RCC 7860 (cell line): ENCODE measurements at places on chromosomes 5 and 9.
A peak's percentile ranks its signal among the peaks of the same experiment; 100 is the strongest.

DNA sequence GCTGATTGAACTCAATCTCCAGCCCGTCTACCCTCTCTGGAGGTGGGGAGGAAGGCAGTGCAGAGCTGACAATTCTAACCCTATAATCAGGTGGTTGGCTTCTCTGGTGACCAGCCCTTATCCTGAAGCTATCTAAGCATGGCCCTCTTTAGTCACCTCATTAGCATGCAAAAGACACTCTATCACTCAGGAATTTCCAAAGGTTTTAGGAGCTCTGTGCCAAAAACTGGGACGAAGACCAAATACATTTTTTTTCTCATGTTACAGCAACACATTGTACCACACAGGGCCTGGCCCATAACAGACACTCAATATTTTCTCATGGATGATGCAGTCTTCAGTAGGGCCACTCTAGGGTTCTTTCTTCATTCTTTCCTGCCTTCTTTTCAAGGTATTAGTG, 118.8 kb upstream of the VLDLR start:
- DNase-seq, result no peak

- peak; percentile 45 for DNase-seq
Measured at GRCh38 chr9:132877824-132878694, at the start of gene AK8. Gene AK8 (minus strand): TSS chr9:132878284. CDS start chr9:132878255, 29 bp downstream.

- DNase-seq, result no peak
Measured at GRCh38 chr9:134661791-134662142, 20.2 kb downstream of the COL5A1 start.

DNA sequence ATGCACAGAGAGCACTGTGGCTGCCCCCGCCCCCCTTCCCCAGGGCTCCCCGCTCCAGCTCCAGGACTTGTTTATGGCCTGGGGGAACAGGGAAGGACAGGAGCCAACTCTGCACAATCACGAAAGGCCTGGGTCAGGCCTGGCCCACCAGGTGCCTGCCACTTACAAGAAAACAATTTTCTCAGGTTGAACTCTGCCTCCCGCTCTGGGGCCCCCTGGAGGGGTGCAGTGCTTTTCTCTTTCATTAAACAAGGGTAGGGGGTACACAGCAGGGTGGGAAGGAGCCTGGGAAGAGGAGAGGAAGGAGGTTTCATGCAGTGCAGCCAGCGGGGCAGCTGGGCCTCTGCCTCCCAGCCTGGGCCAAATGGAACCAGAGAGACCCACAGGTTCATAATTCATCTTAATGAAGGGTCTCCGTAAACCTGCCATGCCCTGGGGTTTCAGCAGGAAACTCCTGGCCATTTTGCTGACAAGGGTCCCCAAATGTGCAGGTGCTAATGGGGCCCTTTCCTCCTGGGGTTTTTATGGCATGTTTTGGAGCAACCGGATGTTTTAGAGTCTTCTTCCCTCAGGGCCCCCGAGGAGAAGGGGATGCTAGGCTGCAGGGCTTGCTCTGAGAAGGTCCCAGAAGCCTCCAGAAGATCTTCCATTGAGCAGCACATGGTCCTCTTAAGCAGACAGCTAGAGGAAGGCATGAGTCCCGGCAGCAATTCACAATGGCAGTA, 219.8 kb downstream of the SLIT3 start:
- no peak for DNase-seq

GRCh38 chr9:117286245-117286644, 128.6 kb downstream of the ASTN2 start:
- no peak for DNase-seq

- DNase-seq, result no peak
Measured at GRCh38 chr9:100228352-100228869, 124.3 kb downstream of the TEX10 start.

DNA sequence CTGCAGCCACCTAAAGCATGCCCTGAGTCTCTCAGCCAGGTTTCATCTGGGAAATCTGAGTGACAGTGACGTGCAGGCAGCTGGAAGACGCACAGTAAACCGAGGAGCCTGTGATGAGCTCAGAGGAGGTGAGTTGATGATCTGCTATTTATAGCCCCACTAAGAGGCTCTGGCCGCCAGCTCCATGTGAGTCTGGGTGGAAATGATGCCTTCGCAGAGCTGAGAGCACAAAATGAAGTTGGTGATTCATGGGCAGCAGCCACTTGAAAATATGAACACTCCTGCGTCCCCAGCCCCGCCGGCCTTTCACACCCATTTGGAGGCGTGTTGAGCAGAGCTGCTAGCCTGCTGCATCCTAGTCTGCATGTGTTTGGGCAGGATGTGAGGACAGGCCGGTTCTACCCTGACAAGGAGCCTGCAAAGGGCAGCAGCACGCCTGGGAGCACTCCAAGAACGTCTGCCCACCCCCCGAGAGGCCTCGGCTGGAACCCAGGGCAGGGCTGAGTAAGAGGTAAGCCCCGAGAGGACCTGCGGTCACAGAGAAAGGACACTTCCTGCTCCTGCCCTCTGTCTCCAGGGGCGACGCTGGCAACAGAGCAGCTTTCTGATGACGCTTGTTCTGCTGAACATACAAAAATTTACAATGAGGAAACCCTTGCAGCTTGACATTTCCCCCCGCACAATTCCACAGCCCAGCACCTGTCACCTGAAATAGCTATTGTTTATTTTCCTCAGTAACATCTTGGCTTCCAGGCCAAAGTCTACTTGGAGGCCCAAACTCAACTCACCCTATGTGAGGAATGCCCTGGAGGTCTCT, 25.1 kb upstream of the CDKN2AIPNL start:
- peak; percentile 97 for DNase-seq

DNA sequence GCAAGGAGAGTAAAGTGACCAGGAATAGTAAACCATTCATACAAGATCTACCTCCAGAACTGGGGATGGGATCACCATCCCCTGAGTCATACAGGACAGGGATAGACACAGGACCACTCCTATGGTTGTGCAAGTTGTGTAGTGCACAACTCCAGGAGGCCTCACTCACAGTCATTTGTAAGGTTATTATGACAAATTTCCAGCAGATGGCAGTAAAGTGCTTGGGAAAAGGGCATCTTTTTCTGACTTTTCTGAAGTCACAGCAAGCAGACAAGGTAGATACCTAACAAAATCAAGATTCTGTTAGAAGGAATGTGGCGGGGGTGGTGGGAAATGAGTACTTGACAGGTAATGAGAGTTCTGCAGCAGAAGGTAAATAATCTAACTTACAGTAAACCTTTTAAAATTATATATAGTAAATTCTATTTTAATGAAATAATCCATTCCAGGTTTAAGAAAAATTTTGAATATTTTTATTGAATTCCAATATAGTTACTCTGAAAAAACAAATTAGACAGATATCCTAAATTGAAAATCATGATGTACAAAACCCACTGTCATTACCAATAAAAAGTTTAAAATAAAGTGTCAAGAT, 16.7 kb upstream of the KIF27 start:
- peak; percentile 63 for DNase-seq

DNA sequence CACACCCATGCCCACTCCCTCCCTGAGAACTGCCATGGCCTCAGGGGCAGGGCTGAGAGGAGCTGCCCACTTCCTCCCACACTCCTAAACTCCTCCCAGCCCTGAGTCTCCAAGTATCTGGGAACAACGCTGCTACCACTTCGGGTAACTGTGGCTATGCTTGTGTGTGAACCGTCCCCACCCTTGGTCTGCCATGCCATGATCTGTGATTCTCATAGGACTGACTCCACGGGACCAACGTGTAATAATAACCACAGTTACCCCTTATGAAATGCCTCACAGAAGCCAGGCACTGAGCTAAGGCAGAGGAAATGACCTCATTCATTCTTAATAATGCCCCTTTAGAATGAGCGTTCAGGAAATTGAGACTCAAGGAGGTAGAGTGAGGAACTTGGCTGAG, 103.9 kb upstream of the SMIM23 start:
- DNase-seq, result no peak

- DNase-seq, result no peak
Measured at GRCh38 chr5:171355302-171355724, 32.3 kb upstream of the NPM1 start.

GRCh38 chr9:136439481-136440408, at the start of gene INPP5E:
Gene INPP5E (minus strand): TSS chr9:136439845. CDS start chr9:136439419, 426 bp downstream.
- peak; percentile 21 for DNase-seq

DNA sequence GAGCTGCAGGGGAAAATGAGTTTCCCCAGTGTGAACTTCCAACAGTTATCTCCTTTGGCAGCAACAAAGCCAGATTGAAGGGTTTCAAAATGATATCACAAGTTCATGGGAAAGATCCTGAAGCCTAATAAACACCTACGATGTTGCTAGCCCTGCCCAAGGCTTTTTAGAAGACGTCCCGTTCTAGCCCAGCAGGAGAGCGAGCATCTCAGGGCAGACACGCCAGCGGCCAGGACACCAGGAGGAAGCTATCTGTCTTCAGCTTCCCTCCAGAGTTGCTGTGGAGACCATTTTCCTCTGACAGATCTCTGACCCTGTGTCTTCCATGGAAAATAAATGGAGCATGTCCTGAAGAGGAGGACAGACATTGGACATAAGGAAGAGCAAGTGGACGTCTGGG, 98.4 kb downstream of the FBXO38 start:
- DNase-seq, result no peak

DNA sequence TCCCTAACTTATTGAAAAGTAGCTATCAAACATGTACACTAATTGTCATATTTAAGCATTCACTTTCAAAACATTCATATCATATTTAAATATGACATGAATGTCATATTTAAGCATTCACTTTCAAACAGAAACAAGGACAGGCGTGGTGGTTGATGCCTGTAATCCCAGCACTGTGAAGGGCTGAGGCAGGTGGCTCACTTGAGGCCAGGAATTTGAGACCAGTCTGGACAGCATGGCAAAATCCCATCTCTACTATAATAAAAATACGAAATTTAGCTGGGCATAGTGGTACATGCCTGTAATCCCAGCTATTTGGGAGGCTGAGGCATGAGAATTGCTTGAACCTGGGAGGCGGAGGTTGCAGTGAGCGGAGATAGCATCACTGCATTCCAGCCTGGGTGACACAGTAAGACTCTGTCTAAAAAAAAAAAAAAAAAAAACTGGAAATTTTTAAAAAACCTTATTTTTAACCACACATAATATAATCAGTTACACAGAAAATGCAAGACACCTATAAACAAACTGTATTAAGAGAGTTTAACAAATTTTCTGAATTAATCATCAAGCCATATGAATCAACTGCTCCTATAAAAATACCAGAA, 88.1 kb downstream of the LPAR1 start:
- no peak for DNase-seq

GRCh38 chr5:132458651-132459030, 31.9 kb downstream of the IRF1 start:
- DNase-seq, result peak; percentile 81

DNA sequence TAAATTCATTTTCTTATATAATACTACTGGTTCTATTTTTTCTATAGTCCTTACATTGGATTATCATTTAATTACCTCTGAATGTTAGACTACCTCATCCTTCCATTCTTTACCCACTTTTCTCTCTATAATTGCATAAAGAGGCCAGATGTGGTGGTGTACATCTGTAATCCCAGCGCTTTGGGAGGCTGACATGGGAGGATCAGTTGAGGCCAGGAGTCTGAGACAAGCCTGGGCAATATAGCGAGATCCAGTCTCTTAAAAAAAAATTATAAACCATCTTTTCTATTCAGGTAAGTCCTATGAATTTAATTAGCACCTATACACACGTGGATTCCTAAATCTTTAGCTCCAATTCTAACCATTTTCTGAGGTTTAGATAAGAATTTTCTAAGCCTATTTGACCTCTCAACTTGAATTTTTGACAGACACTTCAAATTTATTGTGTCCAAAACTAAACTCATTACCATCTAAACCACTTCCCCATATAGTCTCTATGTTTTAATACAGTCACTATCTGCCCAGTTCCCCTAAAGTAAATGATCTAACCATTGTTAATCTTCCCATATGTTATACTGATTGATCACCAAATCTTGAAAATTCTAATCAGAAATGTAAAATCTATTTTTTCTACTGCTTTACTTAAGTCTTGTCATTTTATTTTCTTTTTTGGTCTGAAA, 33.0 kb upstream of the CHD1 start:
- no peak for DNase-seq

GRCh38 chr5:143592648-143593047, 189.2 kb upstream of the NR3C1 start:
- no peak for DNase-seq

GRCh38 chr9:7105095-7105494, 347.3 kb downstream of the KDM4C start:
- no peak for DNase-seq

- DNase-seq, result peak; percentile 63
Measured at GRCh38 chr5:106454651-106455415, 1215.9 kb downstream of the EFNA5 start.

GRCh38 chr5:168110870-168111832, 180.3 kb upstream of the WWC1 start:
- peak; percentile 24 for DNase-seq

DNA sequence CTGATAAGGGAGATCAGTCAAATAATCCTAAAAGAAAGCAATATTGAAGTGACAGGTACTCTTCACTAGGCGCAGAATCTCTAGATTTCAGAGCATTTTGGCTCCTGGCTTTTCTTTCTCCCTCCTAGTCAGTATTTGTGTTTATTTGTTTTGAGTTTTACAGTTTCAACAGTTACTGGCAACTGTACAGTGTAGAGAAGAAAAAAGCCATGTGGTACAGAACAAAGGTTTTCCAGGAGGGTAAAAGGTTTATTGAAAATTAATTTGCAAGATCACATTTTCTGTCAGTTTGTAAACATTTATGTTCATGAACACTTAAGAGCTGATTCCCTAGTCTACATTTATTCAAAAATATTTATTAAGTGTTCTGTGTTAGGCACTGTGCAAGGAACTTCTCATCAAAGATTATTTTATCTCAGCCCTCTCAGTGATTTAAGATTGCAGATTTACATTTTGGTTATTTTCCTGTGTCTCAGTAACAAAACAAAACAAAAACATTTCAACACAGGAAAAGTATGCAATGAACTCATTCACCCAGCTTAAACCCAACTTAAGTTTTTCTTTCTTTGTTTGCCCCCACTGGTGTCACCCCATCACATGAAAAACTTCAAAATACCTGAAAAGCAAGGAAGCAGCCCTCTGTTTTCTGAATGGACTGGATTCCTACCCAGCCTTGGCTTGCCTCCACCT, 12.9 kb downstream of the MINAR2 start:
- no peak for DNase-seq

DNA sequence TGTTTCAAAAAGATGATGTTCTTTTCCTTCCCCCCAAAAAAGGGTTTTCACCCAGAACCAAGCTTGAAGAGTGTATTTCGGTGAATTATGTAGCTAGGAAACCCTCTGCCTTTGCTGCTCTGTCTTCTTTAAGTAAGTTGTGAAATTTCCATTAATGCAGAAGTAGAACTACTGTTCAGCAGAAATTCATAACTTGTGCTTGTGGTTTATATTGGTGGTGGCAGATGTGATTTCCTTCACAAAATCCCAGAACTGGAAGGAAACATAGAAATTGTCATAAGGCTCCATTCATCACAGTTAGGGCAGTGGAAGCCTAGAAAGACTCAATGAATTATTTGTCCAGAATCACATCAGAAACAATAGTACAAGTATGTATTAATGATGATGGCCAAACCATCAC, 42.1 kb upstream of the DAB2 start:
- no peak for DNase-seq
